NCI-H526 (cell line): ENCODE measurements at places on chromosomes 7 and 10.

DNA sequence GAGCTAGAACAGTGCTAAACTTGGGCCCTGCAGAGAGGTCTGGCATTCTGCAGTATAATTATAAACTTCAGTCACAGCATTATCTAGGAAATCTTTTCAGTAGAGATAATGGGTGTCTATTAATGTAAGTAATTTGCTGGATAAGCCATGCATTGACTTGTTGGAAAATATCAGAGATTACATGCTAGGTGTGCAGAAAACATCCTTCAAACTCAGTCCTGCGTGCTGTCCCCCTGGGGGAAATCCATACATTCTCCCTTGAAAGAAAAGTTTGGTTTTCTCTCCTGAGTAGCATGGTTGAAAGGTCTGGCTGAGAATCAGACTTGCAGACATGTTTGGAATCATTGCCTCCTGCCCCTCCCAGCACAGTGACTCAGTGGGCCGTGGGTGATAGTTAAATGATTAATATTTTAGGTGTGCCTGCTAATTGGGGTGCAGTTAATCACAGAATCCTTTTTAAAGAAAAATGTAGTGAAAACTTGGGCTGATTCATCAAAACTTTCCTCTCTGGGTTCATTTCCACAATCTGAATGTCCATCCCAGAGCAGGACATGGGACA, 13.9 kb upstream of the PRXL2A start:
- no peak for DNase-seq

- no peak for DNase-seq
Measured at GRCh38 chr7:2074691-2075090, 158.1 kb downstream of the MAD1L1 start.

GRCh38 chr7:31104361-31105255, 52.5 kb downstream of the ADCYAP1R1 start:
- DNase-seq = no peak

GRCh38 chr10:7007600-7008190, 403.1 kb downstream of the SFMBT2 start:
- DNase-seq = no peak

DNA sequence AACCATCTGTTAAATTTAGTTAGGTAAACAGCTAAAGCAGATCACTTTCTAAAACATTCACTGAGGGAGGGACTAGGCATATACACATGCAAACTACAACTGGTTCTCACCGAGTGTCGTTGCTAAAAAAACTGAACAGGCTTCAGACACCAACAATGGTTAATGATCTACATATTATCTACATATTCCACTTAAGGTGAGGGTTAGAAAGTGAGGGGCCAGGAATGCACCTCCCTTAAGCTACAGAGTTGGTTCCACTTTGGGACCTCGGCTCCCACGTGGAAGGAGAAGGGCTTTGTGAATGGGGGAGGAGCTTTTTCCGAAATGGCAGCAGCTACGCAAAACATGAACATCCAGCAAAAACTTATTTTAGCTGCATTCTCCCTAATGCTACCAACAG, 5.8 kb downstream of the CTBP2 start:
- DNase-seq = peak; percentile 77

DNA sequence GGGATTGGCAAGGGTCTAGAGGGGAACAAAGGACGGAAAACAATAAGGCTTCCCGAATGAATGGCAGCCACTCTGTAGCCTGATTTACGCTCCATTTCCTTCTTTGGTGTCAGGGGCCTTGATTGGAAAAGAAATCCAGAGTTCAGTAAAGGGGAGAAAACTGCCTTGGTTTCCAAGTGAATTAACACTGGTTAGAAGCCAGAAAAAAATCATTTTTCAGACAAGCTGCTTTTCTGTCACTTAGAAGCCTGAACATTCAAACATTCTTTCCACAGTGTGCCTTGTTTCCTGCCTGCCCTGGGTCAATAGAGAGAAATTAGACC, 283 bp upstream of the TRDMT1 start:
- DNase-seq = no peak
